ENCODE measurements at places on chromosomes 12 and 14.

GRCh38 chr12:16347391-16348298 is at the start of gene MGST1:
TSS of gene MGST1 (plus strand) at chr12:16347645. CDS start at chr12:16354253, 6,608 bp downstream.
- peak; percentile 83 for DNase-seq

DNA sequence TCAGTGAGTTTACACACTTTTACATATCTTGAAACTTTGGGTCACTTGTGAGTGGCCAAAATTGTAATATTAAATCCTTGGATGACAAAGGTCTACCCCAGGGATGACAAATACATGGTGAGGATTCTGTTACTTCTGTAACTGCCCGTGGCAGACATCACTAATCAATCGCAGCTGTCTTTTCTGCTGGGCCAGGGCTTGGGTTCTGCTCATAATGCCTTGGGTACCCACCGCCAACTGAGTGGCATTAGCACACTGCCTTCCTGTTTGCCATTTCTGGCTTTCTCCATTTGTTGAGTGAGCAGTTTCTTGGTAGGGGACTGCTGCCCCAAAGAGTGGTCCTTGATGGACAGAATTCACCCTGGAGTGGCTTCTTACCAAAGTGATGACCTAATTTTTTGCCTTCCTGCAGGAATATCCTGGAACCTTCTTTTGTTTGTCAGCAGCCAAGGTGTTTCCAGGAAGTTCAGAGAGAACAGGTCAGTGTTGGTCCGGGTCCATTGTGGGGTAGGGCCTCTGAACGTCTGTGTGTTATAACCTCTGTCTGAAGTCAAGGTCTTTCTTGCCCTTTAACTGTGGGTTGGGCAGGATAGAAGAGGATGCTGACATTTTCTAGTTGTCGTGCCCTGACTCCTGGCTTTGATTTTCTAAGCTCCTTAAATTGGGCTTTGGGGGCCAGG is 6.2 kb downstream of the TSPAN9 start:
- DNase-seq, result no peak

- no peak for DNase-seq
Observed at GRCh38 chr12:121443911-121444841, 44.3 kb downstream of the RNF34 start.

- no peak for DNase-seq
Observed at GRCh38 chr12:110266381-110266960, 14.6 kb upstream of the ATP2A2 start.

DNA sequence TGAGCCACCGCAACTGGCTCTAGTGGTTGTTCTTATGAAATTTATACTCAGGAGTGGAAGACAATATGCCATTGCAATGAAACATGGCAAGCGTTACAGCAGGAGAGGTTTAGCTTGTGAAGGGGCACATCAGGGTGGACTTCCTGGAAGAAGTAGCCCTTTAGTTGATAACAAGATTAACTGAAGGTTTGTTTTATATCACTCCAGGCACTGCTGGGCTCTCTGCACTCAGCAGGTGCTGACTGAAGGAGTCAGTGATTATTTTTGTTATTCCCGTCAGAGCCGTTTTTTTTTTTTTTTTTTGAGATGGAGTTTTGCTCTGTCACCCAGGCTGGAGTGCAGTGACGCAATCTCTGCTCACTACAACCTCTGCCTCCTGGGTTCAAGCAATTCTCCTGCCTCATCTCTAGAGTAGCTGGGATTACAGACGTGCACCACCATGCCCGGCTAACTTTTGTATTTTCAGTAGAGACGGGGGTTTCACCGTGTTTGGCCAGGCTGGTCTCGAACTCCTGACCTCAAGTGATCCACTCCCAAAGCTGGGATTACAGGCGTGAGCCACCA is 17.6 kb upstream of the GPR68 start:
- DNase-seq, result no peak

- no peak for DNase-seq
Observed at GRCh38 chr14:89504091-89504490, 87.1 kb upstream of the FOXN3 start.

GRCh38 chr12:6914947-6915788 is 788 bp downstream of the ENO2 start:
- DNase-seq, result no peak

- no peak for DNase-seq
Observed at GRCh38 chr14:49988080-49988990, 95.5 kb downstream of the ARF6 start.

GRCh38 chr12:27342536-27342935 is 9.9 kb downstream of the BMAL2 start:
- DNase-seq, result no peak

GRCh38 chr12:59808317-59808910 is 212.6 kb downstream of the SLC16A7 start:
- no peak for DNase-seq

DNA sequence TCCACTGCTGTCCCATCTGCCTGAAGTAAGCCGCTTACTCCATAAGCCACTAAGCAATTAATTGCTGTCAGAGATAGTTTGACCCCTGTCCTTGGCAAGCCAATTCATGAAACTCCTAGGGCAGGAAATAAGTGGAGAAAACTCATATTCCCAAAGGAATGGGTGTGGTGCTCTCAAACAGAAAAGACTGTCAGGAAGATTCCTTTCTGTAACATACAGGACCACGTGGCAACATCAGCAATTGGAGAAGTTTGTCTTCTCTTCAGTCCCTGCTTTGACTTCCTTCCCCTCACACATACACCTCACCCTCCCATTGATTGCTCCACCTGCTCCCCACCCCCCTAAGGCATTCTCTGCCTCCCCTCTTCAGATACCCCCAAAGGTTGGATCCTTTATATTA is 36.2 kb upstream of the MDM1 start:
- no peak for DNase-seq

DNA sequence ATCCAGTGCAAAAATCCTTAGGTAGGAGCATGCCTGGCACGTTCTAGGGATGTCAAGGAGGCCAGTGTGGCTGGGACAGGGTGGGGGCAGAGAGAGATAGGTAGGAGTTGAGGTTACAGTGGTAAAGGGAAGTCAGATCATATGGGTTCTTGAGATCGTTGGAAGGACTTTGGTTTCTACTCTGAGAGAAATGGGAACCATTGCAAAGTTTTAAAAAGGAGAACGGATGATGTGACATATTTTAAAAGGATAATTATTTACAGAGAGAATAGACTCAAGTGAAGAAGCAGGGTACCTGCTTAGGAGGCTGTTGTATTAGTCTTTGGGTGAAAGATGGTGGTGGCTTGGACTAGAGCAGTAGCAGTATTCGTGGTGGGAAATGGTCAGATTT is 47.6 kb upstream of the ATP2B1 start:
- no peak for DNase-seq

GRCh38 chr14:85531141-85531586 is 1.2 kb downstream of the FLRT2 start:
- no peak for DNase-seq

GRCh38 chr12:31586728-31587127 is 4.2 kb downstream of the DENND5B start:
- DNase-seq, result no peak

- no peak for DNase-seq
Observed at GRCh38 chr14:85332401-85332800, 197.5 kb upstream of the FLRT2 start.

DNA sequence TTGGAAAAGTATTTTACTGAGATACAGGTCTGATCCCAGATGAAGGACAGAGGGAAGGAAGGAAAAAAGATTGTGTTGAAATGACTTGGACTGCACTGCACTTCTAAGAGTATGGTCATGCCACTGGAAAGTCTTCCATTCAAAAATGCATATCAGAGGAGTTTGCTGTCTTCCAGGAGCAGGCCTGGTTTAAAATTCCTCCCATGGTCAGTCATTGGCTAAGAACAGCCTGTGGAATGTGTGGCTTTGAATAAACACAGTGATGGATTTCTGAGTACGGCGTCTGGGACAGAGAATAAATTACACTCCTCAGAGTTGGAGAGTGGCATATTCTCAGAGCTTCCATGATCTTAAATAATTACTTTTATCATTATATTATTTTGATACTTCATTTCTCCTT is 245.8 kb upstream of the PDZRN4 start:
- no peak for DNase-seq

DNA sequence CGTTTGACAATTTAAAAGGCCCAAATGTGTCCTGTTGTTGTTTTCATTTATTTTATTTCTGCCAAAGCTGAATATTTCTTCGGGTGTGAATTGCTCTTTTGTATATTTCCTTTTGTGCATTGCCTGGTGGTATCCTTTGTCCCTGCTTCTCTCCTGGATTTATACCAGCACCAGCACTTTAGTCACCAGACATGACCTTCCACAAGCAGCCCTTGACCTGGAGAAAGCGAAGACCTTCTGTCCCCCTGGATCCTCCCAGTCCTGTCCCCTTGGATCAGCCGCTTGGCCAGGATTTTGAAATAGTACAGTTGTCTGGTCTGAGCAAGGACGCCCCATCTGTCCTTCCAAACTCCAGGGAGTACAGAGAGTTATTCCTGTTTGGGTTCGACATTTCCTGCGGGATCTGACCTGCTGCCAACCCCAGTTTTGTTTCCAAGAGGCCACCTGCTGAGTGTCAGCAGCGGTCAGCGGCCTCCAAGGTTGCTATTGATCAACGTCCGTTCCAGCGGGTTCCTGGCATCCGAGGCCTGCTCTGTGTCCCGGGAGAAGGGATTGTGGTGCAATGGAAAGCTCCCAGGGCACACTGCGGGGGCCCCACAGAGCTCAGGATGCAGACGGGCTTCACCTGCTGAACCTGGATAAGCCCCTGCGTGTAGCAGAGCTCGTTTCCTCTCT is 45.1 kb upstream of the CHGA start:
- no peak for DNase-seq

- DNase-seq, result no peak
Observed at GRCh38 chr12:76920172-76921099, 41.6 kb upstream of the CSRP2 start.

GRCh38 chr12:108678104-108678730 is 44.5 kb upstream of the SELPLG start:
- no peak for DNase-seq

GRCh38 chr14:98415766-98416165 is 856.2 kb downstream of the BCL11B start:
- DNase-seq, result no peak

GRCh38 chr14:31834616-31835015 is 242.5 kb upstream of the ARHGAP5 start:
- DNase-seq, result no peak

DNA sequence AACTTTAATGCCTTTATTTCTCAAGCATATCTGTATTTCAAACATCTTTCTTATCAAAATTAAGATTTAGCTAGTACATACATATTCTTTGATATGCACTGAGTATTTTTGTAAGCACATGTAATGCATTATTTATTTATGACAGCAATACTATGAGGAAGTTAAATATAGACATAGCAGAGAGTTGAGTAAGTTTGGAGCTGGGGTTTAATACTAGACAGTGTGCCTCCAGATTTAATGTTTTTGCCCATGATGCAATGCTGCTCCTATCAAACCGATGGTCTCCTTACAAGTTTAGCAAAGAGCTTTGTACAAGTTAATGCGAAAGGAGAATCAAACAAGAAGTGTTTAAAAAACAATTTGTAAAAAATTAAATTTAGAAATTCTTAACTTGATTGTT is 826.6 kb upstream of the MGAT4C start:
- DNase-seq, result no peak

DNA sequence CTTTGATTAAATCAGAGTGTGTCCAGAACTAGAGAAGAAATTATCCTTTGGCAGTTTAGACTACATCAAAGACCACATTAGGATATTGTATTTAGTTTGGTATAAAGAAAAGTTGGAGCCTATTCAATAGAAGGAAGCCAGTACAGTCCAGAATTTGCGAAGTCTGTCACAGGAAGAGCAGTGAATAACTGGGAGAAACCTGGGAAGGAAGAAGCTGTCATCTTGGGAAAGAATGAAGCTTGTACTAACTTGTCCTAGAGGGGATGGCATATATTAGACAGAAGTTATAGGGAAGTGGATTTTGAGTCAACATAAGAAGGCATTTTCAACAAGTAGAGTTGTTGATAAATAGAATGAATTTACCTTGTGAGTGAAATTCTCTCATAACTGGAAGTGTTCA is 386.7 kb downstream of the LRIG3 start:
- no peak for DNase-seq

DNA sequence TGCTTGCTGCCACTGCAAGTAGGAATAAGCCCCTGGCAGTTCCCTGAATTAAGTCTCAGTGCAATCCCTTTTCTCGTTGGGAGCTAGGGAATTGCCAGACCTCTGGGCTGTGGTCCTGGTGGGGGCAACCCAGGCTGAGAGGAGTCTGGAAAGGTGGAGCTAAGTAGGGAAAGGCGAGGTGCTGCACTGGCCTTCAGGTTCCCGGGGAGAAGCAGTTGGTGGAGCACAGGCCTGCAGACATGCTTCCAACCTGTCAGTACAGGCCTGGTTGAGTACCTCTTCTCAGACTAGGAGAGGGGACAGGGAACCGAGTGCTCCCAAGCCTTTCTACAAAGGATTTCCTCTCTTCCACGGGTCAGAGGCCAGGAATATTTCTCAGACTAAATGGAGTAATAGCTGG is 1.5 kb downstream of the NRIP2 start:
- no peak for DNase-seq

DNA sequence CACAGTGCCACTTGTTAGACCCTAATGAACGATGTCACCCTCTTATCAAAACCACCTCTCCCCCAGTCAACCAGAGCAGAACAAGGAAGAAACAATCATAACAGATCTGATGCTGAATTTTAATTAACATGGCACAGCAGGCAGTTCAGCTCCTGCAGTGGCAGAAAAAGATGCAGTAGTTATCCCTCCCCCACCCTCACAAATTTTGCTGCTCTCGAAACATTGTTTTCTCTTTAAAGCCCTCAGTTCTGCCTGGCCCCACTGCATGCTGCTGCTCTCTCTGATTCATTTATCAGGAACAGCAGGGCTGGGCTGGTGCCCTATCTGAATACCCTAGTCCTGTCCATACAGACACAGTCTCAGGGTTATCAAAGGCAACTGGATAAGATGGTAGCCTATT is 12.2 kb downstream of the CCDC175 start:
- no peak for DNase-seq

GRCh38 chr12:55957106-55957859 is 8.6 kb downstream of the PMEL start:
- no peak for DNase-seq

DNA sequence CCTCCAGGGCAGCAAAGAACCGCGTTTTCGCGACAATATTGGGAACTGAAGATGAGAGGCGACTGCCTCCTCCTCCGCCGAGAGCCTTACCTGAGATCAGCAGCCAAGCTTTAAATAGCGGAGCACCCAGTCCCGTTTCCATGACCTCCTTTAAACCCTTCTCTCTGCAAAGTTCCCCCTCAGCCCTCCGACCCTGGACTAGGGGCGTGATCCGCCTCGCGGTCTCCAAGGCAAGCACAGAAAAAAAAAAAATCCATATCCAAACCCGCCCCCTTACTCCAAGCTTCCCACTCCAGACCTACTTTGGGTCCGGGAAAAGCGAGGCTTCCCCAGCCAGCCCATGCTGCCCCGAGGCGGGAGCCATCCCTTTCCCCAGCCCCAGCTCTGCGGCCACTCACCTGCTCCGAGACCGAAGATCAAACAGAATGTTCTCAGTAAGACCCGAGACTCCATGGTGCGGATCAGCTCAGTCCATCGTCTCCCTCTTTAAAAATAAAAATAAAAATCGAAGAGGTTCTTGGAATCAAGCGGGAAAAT is 630 bp downstream of the NELL2 start:
- DNase-seq, result no peak

DNA sequence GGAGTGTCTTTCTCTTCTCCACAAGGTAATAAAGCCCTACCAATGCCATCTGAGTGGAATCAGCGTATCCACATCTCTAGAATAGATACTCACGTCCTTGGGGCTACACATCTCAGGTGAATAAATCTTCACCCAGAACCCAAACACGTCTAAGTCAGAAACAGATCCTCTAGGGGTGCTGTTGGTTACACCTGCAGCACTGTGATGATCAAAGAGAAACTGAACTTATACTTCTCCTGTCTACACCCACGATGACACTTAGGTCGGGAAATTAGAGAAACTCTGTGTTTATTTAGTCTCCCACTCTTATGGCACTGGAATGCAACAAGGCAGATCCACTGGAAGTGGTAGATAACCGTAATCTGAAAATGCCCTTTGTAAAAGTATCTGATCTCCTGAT is 46.2 kb downstream of the WIF1 start:
- DNase-seq, result no peak
